ENCODE measurements at places on chromosomes 5 and 9.

GRCh38 chr5:108867656-108868055, 120.0 kb downstream of the FER start:
- DNase-seq, result no peak

- no peak for DNase-seq
Measured at GRCh38 chr5:95891499-95891898, 69.0 kb upstream of the GLRX start.

DNA sequence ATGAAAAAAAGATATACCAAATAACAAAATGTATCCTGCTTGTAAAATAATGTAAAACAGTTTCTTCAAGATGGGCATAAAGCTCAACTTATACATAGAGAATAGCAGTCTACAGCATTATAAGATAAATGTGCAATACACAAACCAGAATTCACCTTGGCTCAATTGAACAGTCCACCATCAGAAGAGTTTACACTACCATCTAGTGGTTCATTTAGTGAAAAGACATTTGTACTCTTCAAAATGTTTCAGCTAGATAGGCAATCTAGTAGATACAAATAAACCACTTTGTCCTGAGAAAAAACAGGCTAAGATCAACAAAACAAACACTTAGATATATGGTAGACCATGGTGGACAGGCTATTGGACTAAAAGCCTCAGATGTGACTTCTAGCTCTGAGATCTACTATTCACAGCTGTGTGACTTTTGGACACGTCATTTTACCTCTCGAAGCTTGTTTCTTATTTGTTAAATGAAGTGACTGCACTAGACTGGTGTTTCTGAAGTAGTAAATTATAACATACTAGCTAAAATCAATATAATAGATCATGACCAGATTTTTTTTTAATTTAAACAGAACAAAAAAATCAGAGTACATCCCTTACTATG, 22.1 kb upstream of the TPD52L3 start:
- DNase-seq, result peak; percentile 9

DNA sequence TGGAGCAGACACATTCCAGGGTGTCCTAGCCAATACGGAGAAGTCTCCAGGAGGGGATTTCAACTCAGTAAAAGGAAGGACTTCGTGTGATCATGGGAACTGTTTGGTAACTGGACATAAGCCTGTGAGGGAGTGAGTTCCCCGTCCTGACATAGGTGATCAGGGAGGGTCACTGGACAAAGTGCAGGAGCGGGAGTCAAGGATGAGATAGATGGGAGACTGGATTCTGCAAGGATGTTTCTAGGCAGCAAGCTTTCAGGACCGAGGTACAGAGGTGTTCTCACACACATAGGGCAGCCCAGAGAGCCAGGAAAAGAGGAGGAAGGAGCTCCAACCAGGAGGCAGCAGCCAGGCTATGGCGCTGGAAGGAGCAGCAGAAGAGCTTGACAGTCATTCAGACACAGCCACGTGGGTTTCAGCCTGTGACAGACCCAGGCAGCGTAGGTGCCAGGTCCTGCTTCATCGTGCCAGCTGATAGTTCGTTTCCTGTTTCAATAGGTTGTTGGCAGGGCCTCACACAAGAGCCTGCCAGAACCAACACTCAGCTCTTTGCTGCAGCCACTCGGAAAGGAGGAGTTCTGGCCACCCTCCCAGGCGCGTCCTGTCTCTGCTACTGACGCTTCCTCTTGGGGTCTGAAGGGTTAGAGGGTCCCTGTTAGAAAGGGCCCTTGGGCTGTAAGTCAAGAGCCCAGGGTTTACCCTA, 84.1 kb downstream of the AMBP start:
- no peak for DNase-seq

- DNase-seq, result no peak
Measured at GRCh38 chr5:130777794-130778193, 387.3 kb downstream of the HINT1 start.

GRCh38 chr5:22242532-22242931, 610.6 kb downstream of the CDH12 start:
- DNase-seq, result no peak

GRCh38 chr5:126594748-126595485, at the start of gene ALDH7A1:
Gene ALDH7A1, minus strand, starts transcription at chr5:126595219. Its CDS starts 21 bp downstream, at chr5:126595198.
- DNase-seq, result peak; percentile 96

DNA sequence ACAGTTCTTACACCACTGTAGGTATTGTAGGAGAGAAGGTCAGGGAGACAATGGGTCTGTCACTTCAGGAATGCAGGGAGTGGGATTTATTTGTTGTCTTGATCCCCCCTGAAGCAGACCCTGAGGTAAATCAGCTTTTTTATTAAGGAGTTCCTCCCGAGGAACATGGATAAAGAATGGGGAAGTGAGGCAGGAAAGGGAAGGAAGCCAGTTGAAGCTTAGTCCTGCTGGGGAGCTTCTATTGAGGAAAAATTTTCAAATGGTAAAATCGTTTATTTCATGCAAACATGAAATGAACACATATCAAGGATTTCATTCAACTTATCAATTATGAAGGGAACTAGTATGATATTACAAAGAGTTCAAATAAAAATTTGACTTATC, 318.6 kb upstream of the PIK3R1 start:
- DNase-seq, result no peak

DNA sequence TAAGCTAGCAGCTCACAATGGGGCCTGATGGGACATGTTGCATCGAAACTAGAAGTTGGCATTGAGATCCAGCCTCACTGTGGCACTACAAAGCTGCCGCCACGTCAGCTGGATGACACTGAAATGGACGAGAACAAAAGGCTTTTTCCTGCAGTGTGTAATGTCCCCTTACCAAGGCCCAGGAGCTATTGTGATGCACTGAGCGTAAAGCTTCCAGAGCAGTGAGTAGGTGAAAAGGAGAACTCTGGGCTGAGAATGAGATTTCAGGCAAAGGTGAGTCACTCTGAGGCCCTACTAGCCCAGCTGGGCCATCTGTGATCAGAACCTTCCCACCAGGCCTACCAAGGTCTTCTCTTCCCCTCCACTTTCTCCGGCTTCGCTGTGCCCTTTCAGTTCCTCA, 528.1 kb upstream of the KLF4 start:
- no peak for DNase-seq

DNA sequence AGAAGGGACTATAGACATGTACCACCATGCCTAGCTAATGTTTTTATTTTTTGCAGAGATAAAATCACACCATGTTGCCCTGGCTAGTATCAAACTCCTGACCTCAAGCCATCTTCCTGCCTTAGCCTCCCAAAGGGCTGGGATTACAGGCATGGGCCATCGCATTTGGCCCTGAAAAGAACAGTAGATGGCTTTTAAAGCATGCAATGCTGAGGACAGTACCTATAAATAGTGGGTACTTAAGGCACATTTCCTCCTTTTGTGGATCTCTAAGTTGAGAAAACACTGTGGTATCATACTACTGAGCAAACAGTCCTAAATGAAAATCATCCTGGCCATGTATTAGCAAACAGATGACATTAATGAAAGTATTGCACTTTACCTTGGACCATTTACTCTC, 119.4 kb downstream of the TTC39B start:
- no peak for DNase-seq

DNA sequence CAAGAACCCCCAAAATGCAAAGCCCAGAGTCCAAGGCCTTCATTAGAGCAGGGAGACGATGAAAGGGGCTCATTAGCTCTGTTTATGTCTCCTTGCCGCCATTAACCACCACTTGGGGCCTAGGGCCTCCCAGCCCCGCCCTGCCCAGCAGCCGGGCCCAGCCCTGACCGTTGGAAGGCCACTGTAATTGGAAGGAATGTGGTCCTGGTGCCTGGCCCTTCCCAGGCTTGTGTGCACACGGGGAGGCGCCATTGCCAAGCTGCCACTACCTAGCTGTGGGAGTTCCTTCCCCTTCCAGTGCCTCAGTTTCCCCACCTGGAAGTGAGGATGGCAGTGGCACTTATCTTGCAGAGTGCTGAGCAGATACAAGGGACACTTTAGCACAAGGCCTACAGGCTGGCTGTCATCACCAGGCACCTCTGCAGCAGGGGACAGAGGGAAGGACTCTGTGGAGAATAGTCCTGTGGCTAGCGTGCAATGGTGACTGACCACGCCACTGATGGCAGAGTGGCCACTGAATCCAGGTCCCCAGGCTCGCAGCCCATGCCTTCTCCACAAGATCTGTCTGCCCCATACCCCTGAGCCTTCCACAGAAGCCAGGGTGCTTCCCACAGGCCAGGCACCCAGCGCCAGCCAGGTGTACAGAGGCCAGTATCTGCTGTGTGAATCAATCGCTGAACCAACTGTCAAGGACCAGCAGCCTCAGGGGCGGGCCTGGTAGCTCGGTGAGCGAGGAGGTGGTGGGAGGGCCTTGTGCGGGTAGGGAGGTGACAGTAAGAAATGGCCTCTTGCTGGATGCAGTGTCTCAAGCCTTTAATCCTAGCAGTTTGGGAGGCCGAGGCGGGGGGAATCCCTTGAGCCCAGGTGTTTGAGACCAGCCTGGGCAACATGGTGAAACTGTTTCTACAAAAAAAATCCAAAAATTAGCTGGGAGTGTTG, 20.8 kb downstream of the GBGT1 start:
- DNase-seq, result no peak

- DNase-seq, result peak; percentile 13
Measured at GRCh38 chr5:112579599-112580170, 158.0 kb upstream of the APC start.

GRCh38 chr9:12760758-12761157, 14.1 kb upstream of the LURAP1L start:
- DNase-seq, result no peak

DNA sequence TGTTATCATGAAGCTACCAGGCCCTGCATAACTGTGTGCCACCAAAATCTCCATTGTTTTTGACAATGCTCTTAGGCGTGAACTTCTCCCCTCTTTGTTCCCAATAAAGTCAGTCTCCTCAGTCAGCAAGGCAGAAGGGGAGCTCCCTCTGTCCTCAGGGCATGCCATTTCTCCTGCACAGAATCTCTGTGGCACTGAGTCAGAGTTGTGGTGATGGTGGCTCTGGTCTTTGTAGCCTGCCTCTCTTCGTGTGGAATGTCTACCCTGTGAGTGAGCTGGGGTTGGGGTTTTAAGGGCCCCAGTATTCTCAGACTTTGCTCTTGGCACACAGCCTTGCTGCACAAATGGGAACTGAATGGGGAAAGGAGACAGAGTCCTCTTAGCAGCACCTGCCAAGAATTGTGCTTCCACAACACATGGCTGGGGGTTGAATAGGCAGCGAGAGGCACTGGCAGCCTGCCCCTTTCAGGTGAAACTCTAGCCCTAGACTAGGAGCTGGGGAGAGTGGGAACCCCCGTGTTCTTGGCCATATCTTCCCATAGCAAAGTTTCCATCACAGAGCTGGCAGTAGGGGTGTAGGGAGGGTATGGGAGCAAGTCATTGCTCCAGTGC, 146.6 kb downstream of the SH3GL2 start:
- DNase-seq, result no peak

DNA sequence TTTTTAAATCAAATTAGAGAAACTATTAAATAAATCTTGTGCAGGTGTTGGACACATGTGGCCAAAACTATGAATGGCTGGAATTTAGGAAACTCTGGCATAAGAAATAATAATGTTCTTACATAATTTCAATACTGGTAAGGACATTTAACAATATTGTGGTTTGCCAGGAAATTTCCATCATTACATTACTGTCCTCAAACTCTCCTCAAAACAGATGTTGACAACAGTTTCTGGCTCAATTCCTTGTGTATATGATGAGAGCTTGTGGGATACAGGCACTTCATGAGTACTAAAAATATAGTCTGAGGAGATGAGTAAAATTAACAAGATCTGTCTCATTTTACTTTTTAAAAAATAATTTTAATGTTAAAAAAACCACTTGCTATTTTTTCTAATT, 27.9 kb downstream of the MCTP1 start:
- DNase-seq, result no peak

GRCh38 chr5:142634216-142635011, 51.5 kb downstream of the FGF1 start:
- no peak for DNase-seq

DNA sequence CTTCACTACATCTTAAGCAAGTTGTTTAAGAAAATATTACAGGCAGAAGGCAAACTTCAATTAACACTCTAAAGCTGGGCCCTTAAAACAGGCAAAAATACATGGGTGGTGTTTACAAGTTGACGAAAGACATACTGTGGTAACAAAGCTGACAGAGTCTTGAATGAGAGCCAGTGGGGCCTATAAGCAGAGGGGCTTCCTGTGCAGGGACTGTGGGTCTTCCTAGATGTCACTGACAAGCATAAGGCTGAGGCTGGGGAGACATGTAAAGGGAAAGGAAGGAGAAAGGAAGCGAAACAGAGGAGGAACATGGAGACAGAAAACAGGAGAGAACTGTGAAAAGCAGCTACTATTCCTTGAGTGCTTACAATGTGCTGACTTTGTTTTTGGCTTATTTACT, 308.0 kb upstream of the RPS23 start:
- DNase-seq, result no peak

- no peak for DNase-seq
Measured at GRCh38 chr5:180463916-180464602, 30.1 kb upstream of the CNOT6 start.

- no peak for DNase-seq
Measured at GRCh38 chr9:11092974-11093373, 480.2 kb upstream of the PTPRD start.

GRCh38 chr5:7014611-7015010, 301.4 kb downstream of the TENT4A start:
- DNase-seq, result no peak

DNA sequence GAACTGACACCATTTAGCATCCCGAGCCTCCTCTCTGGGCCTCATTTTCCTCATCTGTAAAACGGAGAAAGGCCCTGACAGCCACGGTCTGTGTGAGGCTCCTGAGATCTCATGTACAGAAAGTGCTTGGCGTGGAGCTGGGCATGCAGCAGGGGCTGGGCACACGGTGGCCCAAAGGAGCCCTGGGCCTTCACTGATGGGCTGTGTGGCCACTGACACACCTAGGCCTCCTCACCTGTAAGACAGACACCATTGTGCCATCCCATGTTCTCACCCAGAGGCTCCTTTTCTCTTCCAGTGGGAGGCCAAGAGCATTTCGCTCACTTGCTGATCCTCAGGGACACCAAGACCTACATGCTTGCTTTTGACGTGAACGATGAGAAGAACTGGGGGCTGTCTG, 1.6 kb downstream of the ORM1 start:
- DNase-seq, result no peak

GRCh38 chr9:135896205-135896604, 11.1 kb downstream of the CAMSAP1 start:
- DNase-seq, result no peak

DNA sequence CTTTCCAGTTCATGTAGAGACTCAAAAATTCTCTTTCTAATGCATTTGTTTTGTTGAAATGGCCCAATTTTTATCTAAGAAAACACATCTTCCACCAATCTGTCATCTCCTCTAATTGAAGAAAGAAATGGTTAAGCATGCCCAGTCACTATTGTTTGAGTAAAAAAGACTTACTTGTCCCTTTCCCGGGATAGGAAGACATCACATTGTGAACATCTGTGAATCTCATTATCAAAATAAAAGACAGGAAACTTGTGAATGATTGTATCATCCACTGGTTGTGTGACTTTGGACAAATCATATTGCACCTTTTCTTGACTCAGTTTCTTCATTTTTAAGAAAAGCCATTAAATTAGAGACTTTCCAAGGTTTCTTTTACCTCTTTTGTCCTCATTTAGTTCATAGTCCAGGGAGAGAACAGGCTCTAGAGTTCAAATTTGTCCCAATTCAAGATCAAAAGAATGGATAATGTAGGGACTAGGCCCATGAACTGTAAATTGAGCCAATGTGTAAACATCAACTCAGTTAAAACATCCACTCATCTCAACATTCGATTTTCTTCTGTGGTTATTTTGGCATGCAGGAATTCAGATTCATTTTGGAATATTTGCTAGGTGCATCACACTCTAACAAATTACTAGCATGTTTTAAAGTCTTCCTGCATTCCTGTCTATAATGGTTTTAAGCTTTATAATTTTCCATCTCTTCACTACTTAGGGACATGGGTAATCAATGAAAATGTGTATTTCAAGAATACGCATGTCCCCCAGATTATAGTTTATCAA, 838.0 kb upstream of the WWC1 start:
- DNase-seq, result peak; percentile 83
